ENCODE measurements at places on chromosomes 7 and 10. TPM values are rescaled to one million over a fixed set of nuclear protein-coding genes. Genes with fewer than 3 reads are reported as not detected.

The PDE6C gene
- total RNA-seq: not detected

DNA sequence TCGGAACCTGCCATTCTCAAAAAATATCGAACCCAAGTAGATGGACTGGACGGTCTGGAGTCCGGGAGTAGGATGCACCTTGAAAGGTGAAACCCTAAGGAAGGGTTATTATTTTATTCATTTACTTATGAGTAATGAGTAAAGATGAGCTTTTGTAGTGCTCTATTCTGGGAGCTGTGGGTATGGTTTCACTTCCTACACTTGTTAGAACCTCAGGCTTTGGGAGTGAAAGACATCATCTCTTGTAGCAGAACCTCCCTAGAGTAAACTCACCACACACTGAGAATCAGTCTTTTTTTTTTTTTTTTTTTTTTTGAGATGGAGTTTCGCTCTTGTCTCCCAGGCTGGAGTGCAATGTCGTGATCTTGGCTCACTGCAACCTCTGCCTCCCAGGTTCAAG is 389.4 kb upstream of the AUTS2 start:
- no peaks in the 10 kb centered on the region for H3K36me3 ChIP-seq
- DNase-seq: no peak
- peaks cover 23% of the 10 kb centered on the region for H3K27me3 ChIP-seq
- no peak overlapping the region for H3K27ac ChIP-seq
- no peaks in the 10 kb centered on the region for H3K4me1 ChIP-seq

DNA sequence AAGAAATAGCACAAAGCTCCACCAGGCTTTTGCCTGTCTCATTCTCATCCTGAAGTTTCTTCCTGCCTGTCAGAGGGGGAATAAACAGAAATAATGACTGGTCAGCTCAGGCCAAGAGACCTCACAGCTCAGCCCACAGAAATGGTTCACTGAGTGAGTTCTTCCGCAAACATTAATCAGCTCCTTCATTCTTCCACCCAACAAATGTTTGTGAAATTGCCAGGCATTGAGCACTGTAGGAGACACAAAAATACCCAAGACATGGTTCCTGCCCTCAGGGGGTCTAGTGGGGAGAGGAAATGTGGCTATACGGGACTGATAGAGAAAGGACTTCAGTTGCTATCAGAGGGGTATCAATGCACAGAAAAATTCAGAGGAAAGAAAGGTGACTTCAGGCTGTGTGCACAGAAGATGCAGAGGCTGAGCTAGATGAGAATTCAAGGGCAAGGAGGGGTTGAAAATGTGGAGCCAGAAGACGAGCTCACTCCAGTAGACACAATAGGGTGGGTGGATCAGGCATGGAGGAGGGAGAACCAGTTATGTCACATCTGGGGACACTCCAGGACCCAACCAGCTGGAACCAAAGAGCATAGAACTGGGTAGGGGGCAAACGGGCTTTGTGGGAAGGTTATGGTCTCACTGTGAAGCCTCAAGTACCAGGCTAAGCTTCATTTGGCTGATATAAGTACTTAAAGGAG is 20.9 kb downstream of the MYOF start:
- no peaks in the 10 kb centered on the region for H3K4me1 ChIP-seq
- H3K36me3 ChIP-seq: no peaks in the 10 kb centered on the region
- H3K27ac ChIP-seq: no peak overlapping the region
- H3K4me3 ChIP-seq: no peak overlapping the region
- H3K27me3 ChIP-seq: no peaks in the 10 kb centered on the region

DNA sequence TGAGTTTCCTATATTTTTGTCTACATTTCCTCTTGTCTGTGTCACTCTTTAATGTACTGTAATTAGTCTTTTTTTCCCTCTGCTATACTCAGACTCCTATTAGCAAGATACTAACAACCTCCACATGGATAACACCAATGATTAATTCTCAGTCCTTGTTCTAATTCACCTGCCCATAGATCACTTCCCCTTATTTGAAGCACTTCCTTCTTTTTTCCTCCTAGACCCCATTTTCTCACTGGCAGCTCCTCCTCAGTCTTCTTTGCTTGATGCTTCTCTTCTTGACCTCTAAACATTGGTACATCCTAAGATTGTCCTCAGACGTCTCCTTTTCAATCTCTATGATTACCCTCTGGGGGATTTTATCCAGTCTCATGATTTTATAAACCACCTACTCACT is 98.2 kb upstream of the IMMP2L start:
- H3K27me3 ChIP-seq: peaks cover 63% of the 10 kb centered on the region
- H3K4me1 ChIP-seq: peaks cover 7% of the 10 kb centered on the region
- no peaks in the 10 kb centered on the region for H3K36me3 ChIP-seq
- H3K4me3 ChIP-seq: no peak overlapping the region
- no peak overlapping the region for H3K27ac ChIP-seq

The ABCB4 gene
- 1.0 TPM for total RNA-seq

The CYP3A5 gene
- total RNA-seq: 0.24 TPM

GRCh38 chr10:124534231-124534798 is 72.7 kb downstream of the LHPP start:
- no peak overlapping the region for H3K4me3 ChIP-seq
- H3K27me3 ChIP-seq: no peaks in the 10 kb centered on the region
- DNase-seq: peak; percentile 32

DNA sequence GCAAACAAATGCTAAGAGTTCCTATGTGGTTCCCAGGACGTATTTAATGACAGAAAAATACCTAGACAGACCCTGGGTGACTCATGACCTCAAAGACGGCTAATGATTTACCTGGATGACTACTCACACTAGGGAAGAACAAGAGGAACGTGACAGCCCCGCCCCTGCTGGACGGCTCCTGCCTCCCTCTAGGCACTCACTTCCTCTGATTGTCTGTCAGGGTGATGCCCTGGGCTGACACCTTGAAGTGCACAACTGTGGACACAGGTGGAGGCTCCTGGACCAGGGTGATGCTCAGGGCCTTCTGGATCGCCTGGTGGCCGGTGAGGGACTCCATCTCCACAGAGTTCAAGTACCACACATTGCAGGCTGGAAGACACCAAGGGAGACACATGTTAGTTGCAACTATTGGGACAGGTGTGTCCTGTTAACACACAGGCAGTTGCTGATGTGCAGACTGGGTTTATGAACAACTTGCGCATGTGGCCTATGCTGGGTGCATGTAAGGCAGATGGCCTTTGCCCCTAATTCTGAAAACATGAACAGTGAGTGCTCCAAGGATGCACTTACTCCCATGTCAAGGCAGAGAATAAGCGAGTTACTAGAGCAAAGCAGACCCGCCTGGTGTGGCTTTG is 298.3 kb downstream of the TNS3 start:
- H3K27ac ChIP-seq: no peak overlapping the region
- DNase-seq: no peak
- H3K27me3 ChIP-seq: no peaks in the 10 kb centered on the region
- H3K4me1 ChIP-seq: no peaks in the 10 kb centered on the region
- no peak overlapping the region for H3K4me3 ChIP-seq

DNA sequence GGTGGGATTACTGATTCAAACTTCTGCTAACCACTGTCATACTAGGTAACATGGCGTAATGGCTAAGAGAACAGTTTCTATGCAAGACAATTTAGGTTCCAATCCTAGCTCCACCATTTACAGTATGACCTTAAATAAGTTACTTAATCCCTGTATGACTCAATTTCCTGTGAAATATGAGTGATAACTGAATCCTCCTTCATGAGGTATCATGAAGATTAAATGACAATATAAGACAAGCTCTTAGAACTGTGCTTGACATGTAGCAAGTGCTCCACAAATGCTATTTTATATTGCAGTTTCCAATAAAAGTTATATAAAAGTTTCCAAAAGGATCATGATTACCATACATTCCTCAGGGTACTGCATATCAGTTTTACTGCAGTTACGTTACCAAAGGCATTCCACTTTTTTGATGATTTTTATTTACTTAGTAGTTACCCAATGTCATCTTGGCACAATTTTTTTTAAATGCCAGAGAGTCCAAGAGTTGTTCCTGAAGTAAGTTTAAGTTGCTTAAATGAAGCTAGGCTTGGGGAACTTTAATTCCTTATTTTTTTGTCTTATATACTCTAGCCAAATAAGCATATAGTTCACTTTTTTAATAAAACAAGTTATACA is 7.1 kb downstream of the DOCK4 start:
- H3K36me3 ChIP-seq: no peaks in the 10 kb centered on the region
- H3K4me1 ChIP-seq: peaks cover 4% of the 10 kb centered on the region
- H3K27ac ChIP-seq: no peak overlapping the region
- no peak overlapping the region for H3K4me3 ChIP-seq
- DNase-seq: peak; percentile 56
- no peaks in the 10 kb centered on the region for H3K27me3 ChIP-seq

DNA sequence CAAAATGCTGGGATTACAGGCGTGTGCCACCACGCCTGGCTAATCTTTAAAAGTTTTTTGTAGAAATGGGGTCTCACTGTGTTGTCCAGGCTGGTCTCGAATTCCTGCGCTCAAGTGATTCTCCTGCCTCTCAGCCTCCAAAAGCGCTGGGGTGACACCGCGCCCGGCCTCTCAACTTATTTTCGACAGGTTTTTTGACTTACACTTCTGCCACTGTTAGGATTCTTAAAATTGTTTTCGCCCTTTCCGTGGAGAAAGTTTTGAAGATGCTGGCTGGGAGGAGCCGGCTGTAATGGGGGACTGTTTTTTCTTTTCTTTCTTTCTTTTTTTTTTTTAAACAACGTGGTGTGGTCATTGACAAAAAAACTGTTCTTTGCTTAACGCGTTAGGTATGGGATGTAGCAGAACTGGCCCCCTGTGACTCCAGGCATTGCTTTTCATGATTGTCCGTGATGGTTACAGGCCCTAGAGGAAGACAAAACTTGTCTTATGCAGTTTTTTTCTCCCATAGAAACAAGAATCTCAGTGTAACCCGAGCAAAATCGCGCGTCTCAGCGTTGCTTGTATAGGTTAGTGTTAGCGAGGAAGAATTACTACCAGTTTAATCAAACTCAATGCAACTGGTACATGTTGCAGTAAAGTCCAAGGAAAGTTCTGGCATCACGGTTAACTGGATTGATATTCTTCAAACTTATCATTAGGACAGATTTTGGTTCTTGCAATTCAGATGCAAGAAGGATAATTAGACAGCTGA is 72.2 kb downstream of the DAGLB start:
- peak overlapping the region; percentile 96 for H3K4me3 ChIP-seq
- no peaks in the 10 kb centered on the region for H3K36me3 ChIP-seq
- H3K4me1 ChIP-seq: peaks cover 4% of the 10 kb centered on the region
- H3K27ac ChIP-seq: peak overlapping the region; percentile 98
- no peaks in the 10 kb centered on the region for H3K27me3 ChIP-seq

- no peaks in the 10 kb centered on the region for H3K36me3 ChIP-seq
- H3K4me1 ChIP-seq: peaks cover 5% of the 10 kb centered on the region
- H3K27me3 ChIP-seq: no peaks in the 10 kb centered on the region
- H3K27ac ChIP-seq: no peak overlapping the region
These were observed 316.6 kb downstream of the SNX13 start for GRCh38 chr7:17623546-17624185.

DNA sequence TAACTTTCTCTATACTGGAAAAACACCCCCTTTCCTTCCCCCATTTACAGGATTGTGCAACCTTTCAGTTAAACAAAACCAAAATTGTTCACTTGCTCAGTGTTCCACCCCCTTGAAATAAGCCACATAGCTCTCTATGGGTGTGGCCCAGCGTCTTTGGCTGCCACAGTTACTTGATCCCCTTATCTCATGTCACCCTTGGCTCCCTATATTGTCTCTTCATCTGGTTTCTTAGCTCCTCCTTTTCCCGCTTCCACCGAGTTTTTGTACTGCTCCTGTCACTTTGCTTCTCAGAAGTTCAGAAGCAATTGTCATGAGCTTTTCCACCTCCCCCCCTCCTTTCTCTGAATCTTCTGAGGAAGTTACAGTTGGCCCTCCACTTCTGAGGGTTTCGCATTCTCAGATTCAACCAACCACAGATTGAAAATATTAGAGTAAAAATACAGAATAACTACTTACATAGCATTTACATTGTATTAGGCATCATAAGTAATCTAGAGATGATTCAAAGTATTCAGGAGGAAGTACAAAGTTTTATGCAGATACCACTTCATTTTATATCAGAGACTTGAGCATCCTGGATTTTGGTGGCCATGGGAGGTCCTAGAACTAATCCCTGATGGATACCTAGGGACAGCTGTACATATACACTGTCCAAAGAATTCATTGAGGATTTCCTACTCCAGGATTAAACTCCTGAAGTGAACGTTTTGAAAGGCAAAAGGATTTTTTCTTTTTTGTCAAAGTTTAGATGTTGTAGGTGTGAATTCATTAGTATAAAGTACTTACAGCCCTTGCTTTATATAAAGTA is 60.4 kb downstream of the ADD3 start:
- no peak overlapping the region for H3K4me3 ChIP-seq
- no peaks in the 10 kb centered on the region for H3K36me3 ChIP-seq
- no peak for DNase-seq
- no peaks in the 10 kb centered on the region for H3K27me3 ChIP-seq
- peak overlapping the region; percentile 83 for H3K27ac ChIP-seq

- no peak for DNase-seq
- no peak overlapping the region for H3K27ac ChIP-seq
- no peak overlapping the region for H3K4me3 ChIP-seq
- no peaks in the 10 kb centered on the region for H3K27me3 ChIP-seq
These were observed 173.7 kb upstream of the KAT6B start for GRCh38 chr10:74652664-74653063.

The PRLHR gene
- not detected for total RNA-seq

The C10orf67 gene
- total RNA-seq: 0.11 TPM

DNA sequence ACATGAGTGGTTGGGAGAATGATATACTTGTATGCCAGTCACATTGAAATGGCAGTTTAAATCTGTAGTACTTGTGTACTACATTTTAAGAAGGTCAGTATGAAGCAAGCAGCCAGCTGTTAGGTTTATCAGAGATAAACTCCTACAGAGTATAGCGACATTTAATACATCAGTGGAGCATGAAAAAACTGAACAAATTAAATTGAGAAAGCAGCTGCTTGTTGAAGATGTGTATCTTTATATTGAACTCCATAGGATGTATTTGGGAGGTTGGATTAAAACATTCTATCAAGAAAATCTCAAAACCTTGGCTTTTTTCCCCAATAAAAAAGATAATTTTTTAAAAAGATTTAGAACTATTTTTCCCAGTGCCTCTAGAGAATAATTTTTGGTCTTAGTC is 47.8 kb downstream of the PHF14 start:
- DNase-seq: no peak
- H3K27me3 ChIP-seq: no peaks in the 10 kb centered on the region
- no peak overlapping the region for H3K27ac ChIP-seq
- H3K4me3 ChIP-seq: no peak overlapping the region
- no peaks in the 10 kb centered on the region for H3K4me1 ChIP-seq

The LUC7L2 gene
- 105 TPM for total RNA-seq

The HYAL4 gene
- not detected for total RNA-seq

The ZNF655 gene
- 118 TPM for total RNA-seq

- peaks cover 9% of the 10 kb centered on the region for H3K4me1 ChIP-seq
- H3K36me3 ChIP-seq: no peaks in the 10 kb centered on the region
- no peaks in the 10 kb centered on the region for H3K27me3 ChIP-seq
These were observed at the start of gene MDFIC for GRCh38 chr7:114922026-114922651. TSS of gene MDFIC (plus strand) at chr7:114922094. CDS start at chr7:114923034, 940 bp downstream.

The LSM5 gene
- total RNA-seq: 39.7 TPM

GRCh38 chr10:71260622-71261325 is 48.4 kb downstream of the UNC5B start:
- H3K27ac ChIP-seq: peak overlapping the region; percentile 98
- H3K4me3 ChIP-seq: no peak overlapping the region
- H3K27me3 ChIP-seq: no peaks in the 10 kb centered on the region
- peaks cover 64% of the 10 kb centered on the region for H3K4me1 ChIP-seq
- H3K36me3 ChIP-seq: no peaks in the 10 kb centered on the region
- DNase-seq: peak; percentile 83

The BTBD16 gene
- not detected for total RNA-seq

GRCh38 chr10:8794860-8795259 is 740.4 kb downstream of the GATA3 start:
- H3K36me3 ChIP-seq: no peaks in the 10 kb centered on the region
- H3K27ac ChIP-seq: no peak overlapping the region

GRCh38 chr10:29585488-29585976 is 49.2 kb downstream of the SVIL start:
- H3K27ac ChIP-seq: peak overlapping the region; percentile 25
- H3K4me3 ChIP-seq: no peak overlapping the region
- H3K27me3 ChIP-seq: no peaks in the 10 kb centered on the region
- peaks cover 35% of the 10 kb centered on the region for H3K4me1 ChIP-seq
- H3K36me3 ChIP-seq: no peaks in the 10 kb centered on the region

The GOLGA7B gene
- 0.27 TPM for total RNA-seq
